ENCODE measurements at places on chromosomes 12 and 14.

DNA sequence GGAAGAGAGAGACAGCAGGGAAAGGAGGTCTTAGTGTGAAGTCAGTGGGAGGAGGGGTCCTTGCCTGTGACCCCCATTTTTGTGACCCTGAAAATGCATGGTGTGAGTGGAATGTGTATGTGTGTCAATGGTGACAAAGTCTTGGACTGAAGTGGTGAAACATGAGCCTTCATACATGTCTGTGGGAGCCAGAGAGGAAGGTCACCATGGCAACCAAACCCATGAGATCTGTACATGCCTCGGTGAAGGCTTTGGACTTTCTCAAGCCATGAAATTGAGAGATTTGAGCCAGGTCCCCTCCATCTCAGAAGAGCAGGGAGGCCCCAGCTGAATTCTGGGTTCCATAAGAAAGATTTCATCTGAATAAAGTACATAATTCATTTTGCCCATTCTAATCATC is 108.7 kb downstream of the TTC8 start:
- no peak for DNase-seq

DNA sequence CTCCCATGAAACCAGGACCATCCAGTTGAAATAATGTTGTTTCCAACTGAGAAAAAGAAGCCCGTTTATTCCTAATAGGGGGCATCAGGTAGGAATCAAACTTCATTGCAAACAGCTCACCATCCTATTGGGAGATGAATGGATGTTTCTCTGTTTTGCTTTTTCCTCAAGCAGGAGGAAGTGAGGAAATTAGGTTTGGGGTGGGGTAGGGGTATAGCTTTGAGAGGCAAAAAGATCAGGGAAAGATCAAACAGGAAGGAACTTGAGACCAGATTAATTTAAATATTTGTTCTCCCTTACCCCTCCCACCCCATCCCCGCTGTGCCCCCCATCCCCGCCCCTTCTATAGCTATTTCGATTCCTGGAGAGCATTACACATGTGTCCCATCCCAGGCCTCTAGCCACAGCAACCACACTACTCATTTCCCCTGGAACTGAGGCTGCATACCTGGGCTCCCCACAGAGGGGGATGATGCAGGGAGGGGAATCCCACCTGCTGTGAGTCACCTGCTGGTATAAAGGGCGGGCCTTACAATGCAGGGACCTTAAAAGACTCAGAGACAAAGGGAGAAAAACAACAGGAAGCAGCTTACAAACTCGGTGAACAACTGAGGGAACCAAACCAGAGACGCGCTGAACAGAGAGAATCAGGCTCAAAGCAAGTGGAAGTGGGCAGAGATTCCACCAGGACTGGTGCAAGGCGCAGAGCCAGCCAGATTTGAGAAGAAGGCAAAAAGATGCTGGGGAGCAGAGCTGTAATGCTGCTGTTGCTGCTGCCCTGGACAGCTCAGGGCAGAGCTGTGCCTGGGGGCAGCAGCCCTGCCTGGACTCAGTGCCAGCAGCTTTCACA is at the start of gene IL23A:
Gene IL23A (plus strand): TSS at position 577 of the 850 bp plus-strand sequence. CDS start 161 bp downstream, at position 738.
- DNase-seq = no peak

DNA sequence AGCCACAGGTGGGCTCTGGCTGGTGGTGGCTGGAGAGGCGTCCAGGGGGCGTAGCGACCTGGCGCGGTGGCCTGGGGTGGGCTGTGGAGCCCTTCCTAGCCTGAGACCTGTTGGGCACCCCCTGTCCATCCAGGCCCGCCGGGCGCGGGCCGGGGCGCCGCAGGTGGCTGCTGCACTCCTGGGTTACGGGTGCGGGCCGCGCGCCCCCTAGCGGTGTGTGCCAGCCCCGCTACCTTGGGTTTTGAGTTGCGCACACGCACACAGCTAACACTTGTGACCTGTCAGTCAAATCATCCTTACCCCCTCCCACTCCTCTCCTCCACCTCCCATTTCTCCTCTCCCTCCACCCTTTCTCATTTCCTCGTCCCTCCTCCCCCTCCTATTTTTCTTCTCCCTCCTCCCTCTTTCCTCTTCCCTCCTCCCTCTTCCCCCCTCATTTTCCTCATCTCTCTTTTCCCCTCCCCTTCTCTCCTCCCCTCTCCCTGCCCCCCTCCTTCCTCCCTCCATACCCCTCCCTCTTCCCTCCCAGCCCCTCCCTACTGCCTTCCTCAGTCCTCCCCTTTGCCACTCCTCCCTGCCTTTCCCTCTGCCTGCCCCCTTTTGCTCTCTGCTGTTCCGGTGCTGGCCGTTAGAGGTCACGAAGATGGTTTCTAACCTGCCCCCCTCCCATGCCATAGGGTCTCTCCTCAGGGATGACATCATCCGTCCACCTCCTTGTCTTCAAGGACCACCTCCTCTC is 2.3 kb downstream of the MEG3 start:
- no peak for DNase-seq

GRCh38 chr12:105839629-105840127 is 299.1 kb downstream of the NUAK1 start:
- no peak for DNase-seq

GRCh38 chr12:71800177-71800576 is 39.4 kb upstream of the TBC1D15 start:
- DNase-seq = no peak

- DNase-seq = no peak
Measured at GRCh38 chr12:69468237-69469026, 1.8 kb upstream of the FRS2 start.

GRCh38 chr14:41636492-41637392 is 30.1 kb downstream of the LRFN5 start:
- no peak for DNase-seq

- DNase-seq = no peak
Measured at GRCh38 chr14:68780358-68781160, 12.3 kb downstream of the ZFP36L1 start.

DNA sequence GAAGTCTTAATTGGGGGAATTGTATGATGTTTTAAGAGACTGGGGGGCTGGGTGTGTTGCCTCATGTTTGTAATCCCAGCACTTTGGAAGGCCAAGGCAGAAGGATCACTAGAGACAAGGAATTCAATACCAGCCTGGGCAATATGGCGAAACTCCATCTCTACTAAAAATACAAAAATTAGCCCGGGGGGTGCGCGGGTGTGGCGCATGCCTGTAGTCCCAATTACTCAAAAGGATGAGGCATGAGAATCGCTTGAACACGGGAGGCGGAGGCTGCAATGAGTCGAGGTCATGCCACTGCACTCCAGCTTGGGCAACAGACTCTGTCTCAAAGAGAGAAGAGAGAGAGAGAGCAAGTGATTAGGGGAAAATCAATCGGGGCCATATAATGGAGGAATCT is 600.5 kb downstream of the SLC16A7 start:
- no peak for DNase-seq

- DNase-seq = no peak
Measured at GRCh38 chr14:102223682-102224081, 81.3 kb downstream of the MOK start.

DNA sequence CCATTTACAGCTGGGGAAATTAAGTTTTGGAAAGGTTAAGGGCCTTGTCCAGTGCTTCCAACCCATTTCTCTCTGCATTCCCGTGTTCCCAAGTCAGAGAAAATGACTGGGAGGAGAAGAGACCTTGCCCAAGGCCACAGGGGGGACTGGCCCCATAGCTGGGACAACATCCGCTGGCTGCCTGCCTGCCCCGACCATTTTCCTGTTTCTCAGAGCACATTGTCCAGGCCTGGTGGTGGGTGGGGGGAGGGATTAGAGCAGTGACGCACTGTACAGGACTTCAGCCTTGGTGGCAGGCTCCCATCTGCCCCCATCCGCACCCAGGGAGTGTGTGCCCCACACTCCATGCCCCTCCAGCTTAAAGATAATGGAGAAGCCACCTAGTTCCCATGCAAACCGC is 27.7 kb downstream of the DIO3 start:
- no peak for DNase-seq

GRCh38 chr12:1633459-1633858 is 4.4 kb downstream of the WNT5B start:
- DNase-seq = no peak

GRCh38 chr14:81402123-81402495 is 2.0 kb upstream of the STON2 start:
- DNase-seq = no peak

DNA sequence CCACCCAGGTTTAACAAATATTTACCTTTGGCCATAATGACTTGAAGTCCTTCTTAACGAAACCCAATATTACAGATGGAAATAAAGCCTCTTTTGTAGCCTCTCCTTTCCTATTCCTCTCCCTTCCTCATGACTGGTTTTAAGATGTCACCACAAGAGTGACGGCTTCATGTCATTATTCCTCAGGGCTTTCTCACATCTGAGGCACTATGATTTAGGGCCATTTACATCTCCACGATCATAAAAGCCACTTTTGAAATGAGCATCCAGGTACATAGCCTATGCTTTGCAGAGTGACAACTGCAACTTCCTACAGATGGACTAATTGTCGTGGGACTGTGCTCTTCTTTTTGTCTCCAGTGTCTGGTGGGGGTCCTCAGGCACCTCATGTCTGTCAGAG is 32.3 kb upstream of the DACT1 start:
- no peak for DNase-seq

GRCh38 chr14:102184316-102185035 is 44.8 kb downstream of the WDR20 start:
- DNase-seq = no peak

GRCh38 chr14:91366749-91367148 is 50.9 kb downstream of the CCDC88C start:
- no peak for DNase-seq

DNA sequence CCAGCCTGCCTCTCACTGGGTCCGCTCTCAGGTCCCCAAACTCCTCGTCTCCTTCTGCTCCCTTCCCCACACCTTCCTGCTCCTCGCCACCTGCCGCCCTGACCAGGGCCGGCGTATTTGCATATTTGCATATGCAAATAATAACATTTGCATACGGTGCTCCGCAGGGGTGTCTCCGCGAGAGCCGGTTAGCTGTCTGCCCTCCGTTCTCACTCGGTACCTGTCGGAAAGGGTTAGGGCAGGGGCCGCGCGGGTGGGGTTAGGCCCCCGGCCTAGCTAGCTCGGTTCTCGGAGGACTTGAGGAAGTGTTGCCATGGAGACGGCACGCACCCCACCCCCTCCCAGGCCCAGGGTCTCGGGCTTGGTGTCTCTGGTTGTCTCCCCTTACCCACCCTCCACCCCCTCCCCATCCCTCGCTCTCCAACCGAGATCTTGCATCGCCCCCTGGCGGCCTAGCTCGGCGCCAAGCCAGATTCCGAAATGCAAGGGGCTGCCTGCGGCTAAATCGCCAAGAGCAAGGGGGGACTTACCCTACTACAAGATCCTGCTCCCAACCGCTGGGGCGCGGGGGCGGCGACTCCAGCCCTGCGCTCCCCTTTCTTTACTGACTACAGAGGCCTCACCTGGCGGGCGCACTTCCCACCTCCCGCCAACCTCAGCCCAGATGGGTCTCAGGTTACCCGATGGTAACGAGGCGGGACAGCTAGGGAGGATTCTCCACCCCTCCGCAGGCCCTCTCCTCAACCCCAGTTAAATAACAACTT is 8.1 kb downstream of the STAC3 start:
- DNase-seq = no peak

GRCh38 chr14:95523815-95524448 is 7.5 kb upstream of the SYNE3 start:
- no peak for DNase-seq

DNA sequence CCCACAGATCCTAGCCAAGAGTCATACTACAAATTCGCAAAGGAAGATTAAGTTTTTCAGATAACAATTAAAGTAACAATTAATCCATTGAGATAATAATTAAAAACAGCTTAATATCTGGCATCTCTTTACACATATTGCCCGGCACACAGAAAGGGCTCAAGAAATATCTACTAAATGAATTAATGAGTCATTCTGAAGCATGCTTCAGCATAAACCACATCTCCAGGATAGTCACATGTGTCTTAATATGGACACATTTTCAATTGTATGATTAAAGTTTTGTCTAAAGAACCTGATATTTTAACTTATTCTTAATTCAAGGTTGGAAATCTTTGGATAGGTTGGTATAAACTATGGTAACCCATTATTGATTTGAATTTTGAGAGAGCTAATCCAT is 9.6 kb downstream of the ITPR2 start:
- DNase-seq = no peak

DNA sequence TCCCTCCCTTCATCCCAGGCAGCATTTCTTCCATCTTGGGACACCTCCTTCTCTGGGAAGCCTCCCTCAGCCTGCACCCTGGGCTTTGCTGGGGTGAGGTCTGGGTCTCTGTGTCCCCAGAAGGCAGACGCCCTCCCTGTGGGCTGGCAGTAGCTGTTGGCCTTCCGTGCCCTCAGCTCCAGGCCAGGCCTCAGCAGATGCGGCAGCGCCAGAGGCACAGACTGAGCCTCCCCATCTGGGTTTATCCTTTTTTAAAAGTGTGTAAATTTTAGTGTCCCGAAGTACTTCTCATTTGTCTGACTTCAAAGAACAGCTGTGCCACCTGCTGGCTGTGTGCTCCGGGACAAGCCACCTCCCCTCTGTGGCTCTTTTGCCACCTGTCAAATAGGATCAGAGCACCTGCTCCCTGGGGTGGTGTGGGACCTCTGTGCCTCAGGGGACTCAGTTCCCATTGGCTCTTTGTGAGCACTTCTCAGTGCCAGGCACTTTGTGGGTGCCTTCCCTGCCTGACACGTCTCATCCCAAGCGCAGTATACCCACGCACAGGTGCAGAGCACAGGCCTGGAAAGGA is 11.1 kb downstream of the EXOC3L4 start:
- no peak for DNase-seq

GRCh38 chr12:10720974-10721650 is 2.0 kb downstream of the YBX3 start:
- no peak for DNase-seq

DNA sequence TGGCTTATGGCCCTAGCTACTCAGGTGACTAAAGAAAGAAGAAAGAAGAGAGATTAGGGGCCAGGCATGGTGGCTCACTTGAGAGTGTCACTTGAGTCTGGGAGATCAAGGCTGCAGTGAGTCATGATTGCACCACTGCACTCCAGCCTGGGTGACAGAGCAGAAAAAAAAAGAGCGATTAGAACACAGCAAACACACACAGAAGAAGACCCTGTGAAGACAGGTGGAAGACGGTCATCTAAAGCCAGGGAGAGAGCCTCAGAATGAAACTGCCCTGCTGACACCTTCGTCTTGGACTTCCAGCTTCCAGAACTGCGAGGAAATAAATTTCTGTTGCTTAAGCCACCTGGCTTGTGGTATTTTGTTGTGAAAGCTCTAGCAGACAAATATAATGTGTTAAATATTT is 17.5 kb upstream of the PPP1CC start:
- DNase-seq = no peak

DNA sequence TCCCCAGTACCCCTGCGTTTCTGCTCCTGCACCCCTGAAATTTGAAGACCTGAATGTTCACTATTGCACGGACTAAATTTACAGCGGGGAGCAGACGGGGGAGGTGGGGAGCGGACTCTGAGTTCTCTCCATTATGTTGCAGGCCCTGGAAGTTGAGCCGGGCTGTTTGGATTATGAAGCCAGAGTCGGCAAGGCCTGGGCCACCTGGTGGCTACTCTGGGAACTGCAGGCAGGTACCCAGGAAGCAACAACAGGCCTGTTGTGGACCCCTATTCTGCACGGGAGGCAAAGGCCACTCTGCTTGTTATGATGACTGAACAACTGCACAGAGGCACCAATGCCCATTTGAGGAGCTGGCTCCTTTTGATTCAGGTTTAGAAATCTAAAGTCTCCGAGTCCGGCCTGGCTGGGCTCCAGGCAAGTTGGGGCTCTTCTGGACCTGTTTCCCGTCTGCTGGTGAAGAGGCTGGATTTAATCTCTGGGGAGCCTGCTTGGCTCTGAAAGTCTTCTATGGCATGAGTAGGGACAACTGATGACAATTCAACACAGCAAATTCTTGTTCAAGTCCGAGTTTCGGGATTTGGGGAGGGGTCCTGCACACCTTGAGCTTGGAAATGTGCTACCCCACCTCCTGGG is 34.1 kb upstream of the FAM181A start:
- peak; percentile 44 for DNase-seq

- no peak for DNase-seq
Measured at GRCh38 chr12:25017336-25017735, 68.4 kb upstream of the BCAT1 start.

All from GM18507 (cell line).